ENCODE measurements at places on chromosomes 2 and 18. TPM values are rescaled to one million over a fixed set of nuclear protein-coding genes. Genes with fewer than 3 reads are reported as not detected.

TUBA3E gene
- polyA plus RNA-seq, result not detected

DPP10 gene
- polyA plus RNA-seq, result not detected

KLHL29 gene
- 4.9 TPM for polyA plus RNA-seq

GPR17 gene
- polyA plus RNA-seq, result not detected

CNDP2 gene
- 74.2 TPM for polyA plus RNA-seq

SNORC gene
- 0.48 TPM for polyA plus RNA-seq

B4GALT6 gene
- 0.40 TPM for polyA plus RNA-seq

GCKR gene
- polyA plus RNA-seq, result 0.36 TPM

MAP3K20 gene
- polyA plus RNA-seq, result 59.8 TPM

ERFE gene
- 2.4 TPM for polyA plus RNA-seq

REG1A gene
- not detected for polyA plus RNA-seq

IL37 gene
- polyA plus RNA-seq, result not detected

MOGAT1 gene
- not detected for polyA plus RNA-seq

CNDP1 gene
- not detected for polyA plus RNA-seq

REG3G gene
- not detected for polyA plus RNA-seq

GKN2 gene
- polyA plus RNA-seq, result not detected

ALKAL2 gene
- polyA plus RNA-seq, result 0.14 TPM

EN1 gene
- polyA plus RNA-seq, result not detected

All from AG04450 (cell line).